Right lobe of liver (tissue), 6 donors: ENCODE measurements at places on chromosomes 2 and 18. TPM values are rescaled to one million over a fixed set of nuclear protein-coding genes. Genes with fewer than 3 reads are reported as not detected.

FAM168B gene
- total RNA-seq, result 33.8 TPM

ABCB11 gene
- 36.6 TPM for total RNA-seq

DNA sequence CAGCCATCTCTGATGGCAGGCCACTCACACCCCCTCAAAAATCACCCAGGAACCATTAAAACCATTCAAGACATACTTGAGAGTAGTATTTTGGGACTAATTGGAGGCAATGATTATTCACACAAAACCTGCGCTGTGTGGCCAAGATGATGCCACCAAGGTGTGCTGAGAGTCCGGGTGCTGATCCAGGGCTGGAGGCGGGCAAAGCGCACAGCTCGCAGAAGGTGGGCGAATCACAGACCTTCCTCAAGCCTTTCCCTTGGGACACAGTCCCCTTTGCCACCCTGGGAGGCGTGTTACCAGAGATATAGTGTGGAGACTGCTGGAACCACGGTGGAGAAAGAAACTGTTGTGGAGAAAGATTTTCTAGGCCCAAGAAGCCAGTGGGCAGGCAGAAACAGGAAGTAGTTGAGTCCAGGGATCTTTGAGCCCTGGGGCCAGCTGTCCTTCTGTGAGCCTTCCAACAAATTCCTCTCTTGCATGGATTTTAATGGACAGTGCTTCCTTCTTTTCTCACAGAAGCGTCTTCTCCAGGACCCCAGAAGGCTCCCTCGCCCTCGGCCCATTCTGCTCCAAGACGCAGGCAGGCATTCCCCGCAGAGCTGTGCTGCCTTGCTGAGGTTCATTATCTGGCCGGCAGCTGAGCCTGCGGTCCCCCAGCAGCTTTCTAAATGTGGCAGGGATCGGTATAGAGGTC lies 8.0 kb downstream of the COPS9 start:
- H3K36me3 ChIP-seq, result peaks cover 42% of the 10 kb centered on the region
- no peak overlapping the region for H3K4me3 ChIP-seq
- DNase-seq, result no peak

GRCh38 chr2:220458051-220458450 lies 830.6 kb downstream of the SLC4A3 start:
- no peaks in the 10 kb centered on the region for H3K27me3 ChIP-seq
- no peak for DNase-seq
- H3K27ac ChIP-seq, result no peak overlapping the region
- no peak overlapping the region for H3K4me3 ChIP-seq
- no peaks in the 10 kb centered on the region for H3K4me1 ChIP-seq
- H3K36me3 ChIP-seq, result no peaks in the 10 kb centered on the region

DNA sequence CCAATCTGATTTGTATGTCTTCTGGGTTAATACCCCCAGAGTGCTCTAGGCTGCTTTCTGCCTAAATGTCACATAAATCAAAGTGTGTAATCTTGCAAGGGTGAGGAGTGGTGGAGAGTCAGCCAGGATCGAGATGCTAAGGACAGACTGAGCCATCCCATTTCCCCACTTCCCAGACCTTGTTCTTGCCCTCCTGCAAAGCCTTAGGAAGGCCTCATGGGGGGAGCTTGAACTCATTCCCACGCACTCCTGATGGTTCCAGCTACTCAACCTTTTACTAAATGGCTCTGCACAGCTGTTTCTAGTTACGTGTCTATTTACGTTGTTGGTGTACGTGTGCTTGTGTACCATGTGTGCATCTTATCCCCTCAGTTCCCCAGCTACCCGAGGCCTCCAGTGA lies 423.6 kb upstream of the TNP1 start:
- DNase-seq, result no peak
- no peaks in the 10 kb centered on the region for H3K36me3 ChIP-seq
- H3K27me3 ChIP-seq, result no peaks in the 10 kb centered on the region
- no peak overlapping the region for H3K27ac ChIP-seq
- no peaks in the 10 kb centered on the region for H3K4me1 ChIP-seq

DNA sequence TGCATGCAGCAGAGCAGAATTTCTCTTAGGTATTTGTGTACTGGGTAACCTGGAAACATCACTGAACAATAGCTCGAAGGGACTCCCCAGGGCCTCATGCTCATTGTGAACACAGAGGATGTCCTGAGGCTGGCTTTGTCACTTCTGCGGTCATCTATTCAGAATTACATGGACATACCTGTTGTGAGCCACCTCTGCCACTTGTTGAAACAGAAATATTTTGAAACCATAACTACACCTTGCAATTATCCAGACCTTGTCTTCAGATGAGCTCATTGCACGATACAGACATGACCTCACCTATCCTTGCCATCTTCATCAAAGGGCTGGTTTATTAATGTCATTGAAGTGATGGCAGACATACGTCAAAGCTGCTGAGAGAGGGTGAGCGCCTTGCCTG lies 23.4 kb upstream of the CREG2 start:
- no peaks in the 10 kb centered on the region for H3K27me3 ChIP-seq
- no peak overlapping the region for H3K4me3 ChIP-seq
- DNase-seq, result no peak
- no peaks in the 10 kb centered on the region for H3K4me1 ChIP-seq
- no peaks in the 10 kb centered on the region for H3K36me3 ChIP-seq

- no peaks in the 10 kb centered on the region for H3K4me1 ChIP-seq
- H3K4me3 ChIP-seq, result peak overlapping the region; percentile 21
- no peaks in the 10 kb centered on the region for H3K36me3 ChIP-seq
These were observed 41.5 kb downstream of the ARHGAP25 start for GRCh38 chr2:68776124-68776523.
